ENCODE measurements at places on chromosomes 1 and 21.
A peak's percentile ranks its signal among the peaks of the same experiment; 100 is the strongest.

DNA sequence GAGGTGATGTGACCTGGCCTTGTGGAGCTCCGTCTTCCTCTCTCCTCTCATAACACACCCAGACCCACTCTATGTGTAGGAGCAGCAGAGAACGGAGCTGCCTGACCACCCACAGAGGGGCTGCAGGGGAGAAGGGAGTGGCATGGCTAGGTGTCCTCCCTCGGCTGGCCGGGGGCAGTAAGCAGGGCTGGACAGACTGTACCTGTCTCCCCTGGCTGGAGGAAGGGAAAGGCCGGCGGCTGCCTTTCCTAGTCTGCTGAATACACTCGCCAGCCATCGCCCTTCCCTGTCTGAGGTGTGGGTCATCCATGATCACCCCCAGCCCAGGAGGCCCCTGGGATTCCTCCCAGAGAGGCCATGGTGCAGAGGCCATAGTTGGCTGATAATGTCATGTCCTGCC lies 187.2 kb upstream of the AJAP1 start:
- DNase-seq: no peak

- no peak for DNase-seq
Observed at GRCh38 chr1:54668567-54668966, 27.0 kb downstream of the MROH7 start.

- DNase-seq: no peak
Observed at GRCh38 chr1:71766748-71767147, 515.6 kb downstream of the NEGR1 start.

DNA sequence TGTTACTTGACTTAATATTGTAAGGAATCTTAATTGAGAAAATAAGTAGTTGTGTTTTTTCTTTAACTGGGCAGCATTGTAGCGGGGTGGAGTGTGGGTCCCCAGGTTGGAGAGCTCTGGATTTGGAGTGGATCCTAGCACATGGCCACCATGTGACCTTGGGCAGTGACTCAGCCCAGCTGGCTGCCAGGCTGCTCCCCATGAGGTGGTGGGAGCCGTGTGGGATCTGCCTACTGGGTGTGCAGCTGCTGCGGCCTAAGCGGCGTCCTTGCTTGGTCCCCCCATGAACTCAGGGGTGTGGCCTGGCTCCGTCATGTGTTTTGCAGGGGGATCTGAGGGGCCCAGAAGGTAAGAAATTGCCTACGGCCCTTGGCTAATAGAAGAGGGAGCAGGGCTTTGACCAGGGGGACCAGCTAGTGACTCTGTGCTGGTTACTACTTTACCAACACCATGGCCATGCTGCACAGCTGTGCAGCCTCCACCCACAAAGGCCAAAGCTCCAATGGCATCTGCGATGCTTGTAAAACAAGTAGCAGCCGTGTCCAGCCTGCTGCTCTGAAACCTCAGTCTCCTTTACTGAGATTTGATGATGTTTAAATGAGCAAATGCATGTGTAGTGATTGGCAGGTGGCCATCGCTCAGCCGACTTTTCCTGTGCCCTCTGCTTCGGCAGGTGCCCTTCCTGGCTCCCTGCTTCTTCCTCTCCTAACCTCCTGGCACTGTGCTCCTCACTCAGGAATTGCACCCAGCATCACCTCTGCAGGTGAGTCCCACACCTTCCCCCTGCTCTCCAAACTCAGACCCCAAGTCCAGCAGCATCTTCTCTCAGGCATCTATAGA lies 68.3 kb downstream of the ADARB1 start:
- DNase-seq: no peak

- DNase-seq: no peak
Observed at GRCh38 chr1:43338001-43338400, 383 bp downstream of the MPL start.

DNA sequence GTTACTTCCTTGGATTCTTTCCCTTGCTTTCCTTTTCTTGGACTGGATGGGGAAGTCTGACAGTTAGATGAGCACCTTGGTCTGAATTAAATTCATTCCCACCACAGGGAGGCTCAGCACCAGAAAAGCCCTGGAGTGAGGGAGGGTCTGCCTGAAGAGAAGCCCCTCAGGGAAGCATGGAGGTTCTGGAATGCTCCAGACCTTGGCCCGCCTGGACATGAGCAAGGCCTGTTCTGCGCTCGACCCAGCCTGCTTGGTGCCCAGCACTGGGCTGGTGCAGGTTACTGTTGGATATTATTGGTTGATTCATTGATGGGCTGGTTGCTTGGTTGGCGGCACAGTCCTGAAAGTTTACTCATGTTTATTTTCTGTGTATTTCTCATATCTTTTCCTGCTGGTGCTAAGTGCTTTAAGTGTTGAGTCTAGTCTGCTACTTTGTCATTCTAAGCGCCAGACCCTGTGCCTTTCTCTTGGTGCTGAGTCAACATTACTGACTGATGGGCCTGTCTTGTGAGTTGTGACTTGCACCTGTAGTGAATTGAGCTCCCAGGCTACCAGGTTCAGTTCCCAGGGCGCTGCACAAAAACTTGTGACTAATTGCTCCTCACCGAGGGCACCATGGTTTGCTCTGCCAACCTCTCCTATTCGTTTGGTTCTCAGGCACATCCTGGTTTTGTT lies 538.5 kb downstream of the KIF26B start:
- DNase-seq: no peak

DNA sequence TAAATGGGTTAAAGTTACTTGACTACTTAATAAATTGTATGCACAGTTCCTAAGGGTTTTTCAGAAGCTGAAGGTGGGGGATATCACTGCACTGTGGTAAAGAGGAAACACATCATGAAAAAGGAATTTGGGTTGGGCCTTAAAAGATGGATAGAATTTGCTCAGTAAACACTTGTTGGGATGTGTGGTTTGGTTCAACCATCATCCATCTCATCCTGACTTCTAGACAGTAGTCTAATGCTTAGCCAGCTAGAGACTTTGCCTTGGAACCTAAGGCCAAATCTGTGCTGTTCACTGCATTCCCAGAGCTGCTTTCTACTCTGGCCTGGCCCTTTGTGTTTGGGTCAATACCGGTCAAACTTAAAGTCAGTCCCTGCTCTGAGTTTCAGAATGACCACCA lies 30.6 kb downstream of the LY9 start:
- DNase-seq: no peak

DNA sequence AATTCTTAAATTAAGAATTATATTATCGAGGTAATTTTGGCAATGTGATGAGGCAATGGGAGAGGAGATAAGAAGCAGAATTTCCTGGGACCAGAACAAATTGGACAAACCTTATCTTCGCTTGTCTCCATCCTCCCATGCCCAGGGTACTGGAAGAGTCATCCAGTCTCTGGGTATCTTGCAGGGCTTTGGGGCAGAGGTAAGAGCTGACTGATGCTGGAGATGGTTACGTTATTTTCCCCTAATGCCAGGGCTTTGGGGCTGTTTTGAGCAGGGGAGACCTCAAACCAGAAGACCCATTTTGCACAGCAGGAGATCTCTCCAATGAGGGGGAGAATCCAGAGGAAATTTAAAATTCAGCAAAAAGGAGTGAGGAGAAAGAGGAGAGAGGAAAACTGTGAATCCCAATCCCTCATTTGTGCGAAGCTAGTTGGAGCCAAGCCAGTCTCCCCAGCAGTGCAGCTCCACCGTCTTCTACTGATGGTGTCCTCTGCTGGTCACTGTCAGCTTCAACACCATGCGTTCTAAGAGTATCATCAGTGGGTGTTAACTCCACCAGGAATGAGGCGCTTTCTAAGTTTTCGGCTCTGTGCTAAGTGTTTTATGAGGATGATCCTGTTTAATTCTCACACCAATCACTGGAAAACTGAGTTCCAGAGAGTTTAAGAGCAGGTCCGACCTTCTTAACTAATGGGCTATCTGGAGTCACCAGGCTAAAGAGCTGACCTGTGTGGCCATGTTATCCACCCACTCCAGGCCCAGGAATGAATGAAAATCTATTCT lies 86.8 kb upstream of the CD34 start:
- DNase-seq: peak; percentile 36

DNA sequence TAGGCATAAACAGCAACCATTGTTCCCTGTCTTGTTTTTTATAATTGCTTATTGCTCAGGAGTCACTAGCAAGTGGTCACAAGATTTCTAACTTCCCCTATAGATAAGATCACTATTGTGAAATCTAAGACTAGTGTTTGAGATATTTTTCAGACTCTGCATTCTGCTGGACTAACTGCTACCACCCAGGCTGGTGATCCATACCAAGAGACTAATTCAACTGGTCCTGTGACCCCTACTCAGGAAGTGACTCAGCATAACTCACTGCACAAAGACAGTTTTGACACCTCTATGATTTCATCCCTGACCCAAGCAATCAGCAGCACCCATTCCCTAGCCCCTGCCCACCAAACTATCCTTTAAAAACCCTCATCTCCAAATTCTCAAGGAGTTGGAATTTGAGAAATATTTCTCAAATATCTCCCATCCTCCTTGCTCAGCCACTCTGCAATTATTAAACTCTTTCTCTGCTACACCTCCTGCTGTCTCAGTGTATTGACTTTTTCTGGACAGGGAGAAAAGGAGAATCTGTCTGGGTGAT lies 52.7 kb downstream of the TRIM33 start:
- no peak for DNase-seq

DNA sequence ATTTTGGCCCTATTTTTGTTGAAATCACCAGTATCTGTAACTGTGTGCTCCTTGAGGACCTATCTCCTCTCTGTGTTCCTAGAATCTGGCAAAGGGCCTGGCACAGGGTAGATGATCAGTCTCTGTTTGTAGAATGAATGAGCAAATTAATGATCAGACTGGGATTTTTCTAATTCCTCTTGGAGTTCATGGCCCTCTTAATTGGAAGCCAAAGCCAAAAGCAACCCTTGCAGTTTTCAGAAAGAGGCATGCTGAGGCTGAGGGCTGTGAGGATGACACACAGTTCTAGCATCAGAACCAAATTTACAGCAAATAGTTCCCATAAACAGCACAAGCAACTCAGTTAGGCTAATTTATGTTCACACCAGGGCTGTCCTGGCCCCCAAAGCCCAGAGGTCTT lies 111.1 kb upstream of the BEND5 start:
- DNase-seq: no peak

Data from activated T-cell treated with anti-CD3 and anti-CD28 coated beads, Interleukin-2, amount 50 U/mL, for 1 hour (primary cell).